GM04503 (cell line): ENCODE measurements at places on chromosomes 6 and 20.

DNA sequence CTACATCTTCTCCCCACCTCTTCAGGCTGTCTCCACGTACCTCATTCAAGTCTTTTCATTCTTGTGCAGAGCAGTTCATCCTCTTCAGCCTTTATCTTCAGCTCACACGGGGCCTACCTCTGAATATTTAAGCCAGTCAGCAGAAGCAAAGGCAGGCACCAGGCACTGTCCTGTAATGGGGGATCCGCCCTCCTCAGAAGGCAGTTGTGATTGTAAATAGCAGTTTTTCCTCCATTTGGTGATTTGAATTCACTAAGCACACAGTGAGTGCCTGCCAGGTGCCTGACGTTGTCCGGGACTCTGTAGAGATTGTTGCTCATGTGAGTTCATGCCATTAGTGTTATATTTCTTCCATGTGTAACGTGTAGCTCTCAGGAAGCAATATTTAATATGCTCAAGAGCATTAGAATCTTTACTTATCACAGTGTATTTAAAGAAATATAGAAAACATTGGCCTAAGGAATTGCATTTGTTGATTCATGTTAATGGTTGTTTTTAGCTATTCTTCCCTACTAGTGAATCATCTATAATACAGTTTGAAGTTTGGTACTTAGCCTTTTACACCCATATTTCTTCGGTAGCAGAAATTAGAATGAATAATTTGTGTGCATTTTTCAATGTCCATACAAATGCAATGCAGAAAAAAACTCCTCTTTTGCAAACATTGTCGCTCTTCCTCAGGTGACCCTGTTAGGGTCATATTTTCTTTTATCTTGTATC, 17.9 kb downstream of the BPHL start:
- no peak for DNase-seq

- no peak for DNase-seq
Measured at GRCh38 chr6:53818858-53819609, 24.2 kb downstream of the LRRC1 start.

DNA sequence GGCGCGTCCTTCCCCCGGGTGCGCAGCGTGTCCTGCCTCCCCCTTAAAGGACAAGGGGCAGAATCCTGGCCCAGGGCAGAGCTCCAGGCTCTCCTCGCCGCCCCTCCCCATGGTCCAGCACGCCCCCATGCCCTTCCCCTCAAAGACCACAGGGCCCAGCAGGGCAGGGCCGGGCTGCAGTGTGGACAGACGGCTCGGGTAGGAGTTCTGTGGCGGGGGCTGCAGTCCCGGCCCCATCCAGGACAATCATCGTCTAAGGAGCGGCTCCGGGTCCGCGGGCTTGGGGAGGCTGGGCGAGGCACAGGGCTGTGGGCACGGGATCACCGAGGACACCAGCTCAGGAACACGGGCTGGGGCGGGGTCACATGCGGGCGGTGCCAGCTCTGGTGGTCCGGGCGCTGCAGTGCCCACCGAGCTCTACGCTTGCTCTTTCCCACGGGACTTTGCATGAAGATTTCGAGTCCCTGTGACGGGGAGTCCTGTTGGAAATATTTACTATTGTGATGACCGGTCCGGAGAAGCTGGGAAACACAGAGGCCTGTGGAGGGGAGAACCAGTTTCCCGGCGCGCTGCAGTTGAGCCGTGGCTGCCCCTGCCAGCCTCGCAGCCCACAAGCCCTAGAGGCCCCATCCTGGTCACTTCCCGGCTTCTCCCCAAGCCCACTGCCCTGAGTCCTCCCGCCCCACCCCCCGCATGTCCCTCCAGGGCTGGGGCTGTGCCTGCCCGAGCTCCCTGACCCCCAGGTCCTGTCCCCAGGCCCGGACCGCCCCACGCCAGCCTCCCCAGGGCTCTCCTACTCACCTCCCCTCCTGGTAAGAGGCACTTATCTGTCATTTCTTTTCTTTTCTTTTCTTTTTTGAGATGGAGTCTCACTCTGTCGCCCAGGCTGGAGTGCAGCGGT, 20.6 kb downstream of the SLC17A9 start:
- DNase-seq: no peak

- no peak for DNase-seq
Measured at GRCh38 chr6:107246972-107247615, 131.8 kb upstream of the BEND3 start.

GRCh38 chr6:165889636-165890403, 226.8 kb upstream of the PDE10A start:
- no peak for DNase-seq

DNA sequence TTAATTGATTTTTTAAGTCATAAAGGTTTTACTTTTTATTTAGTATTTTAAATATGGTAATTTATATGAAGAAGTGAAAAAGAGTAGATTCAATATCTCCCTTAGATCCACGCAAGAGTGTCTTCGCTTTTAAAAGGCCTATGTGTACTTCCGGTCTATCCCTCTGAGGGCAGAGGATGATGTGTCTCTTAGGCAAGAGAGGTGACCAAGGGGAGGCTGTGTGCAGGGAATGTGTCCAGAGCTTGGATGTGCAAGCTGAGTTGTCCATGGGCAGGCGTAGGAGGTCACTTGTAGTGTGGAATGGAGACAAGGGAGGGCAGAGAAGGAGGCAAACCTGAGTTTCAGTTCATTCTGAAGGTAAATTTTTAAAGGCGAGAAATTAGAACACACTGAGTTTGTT, 113.9 kb downstream of the CRYBG1 start:
- no peak for DNase-seq
